ENCODE measurements at places on chromosomes 2 and 18.

- DNase-seq, result no peak
These were observed 85.2 kb upstream of the FN1 start for GRCh38 chr2:215521031-215521430.

DNA sequence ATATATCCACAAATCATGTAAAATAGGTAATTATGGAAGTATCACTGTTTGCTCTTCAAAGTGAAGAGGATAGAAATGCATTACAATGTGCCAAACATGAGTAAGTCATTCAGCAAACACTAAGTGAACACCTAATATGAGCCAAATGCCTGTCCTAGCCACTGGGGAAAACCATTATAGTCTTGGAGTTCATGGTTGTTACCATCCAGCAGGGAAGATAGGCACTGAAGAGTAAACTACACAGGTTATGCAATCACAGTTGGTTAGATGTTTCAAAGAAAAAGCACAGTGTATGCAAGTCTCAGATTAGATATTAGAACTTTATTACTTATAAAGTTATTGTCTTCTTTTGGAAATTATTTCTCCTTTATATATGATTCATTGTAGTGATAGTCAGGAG, 3.9 kb upstream of the SERPINB2 start:
- no peak for DNase-seq

DNA sequence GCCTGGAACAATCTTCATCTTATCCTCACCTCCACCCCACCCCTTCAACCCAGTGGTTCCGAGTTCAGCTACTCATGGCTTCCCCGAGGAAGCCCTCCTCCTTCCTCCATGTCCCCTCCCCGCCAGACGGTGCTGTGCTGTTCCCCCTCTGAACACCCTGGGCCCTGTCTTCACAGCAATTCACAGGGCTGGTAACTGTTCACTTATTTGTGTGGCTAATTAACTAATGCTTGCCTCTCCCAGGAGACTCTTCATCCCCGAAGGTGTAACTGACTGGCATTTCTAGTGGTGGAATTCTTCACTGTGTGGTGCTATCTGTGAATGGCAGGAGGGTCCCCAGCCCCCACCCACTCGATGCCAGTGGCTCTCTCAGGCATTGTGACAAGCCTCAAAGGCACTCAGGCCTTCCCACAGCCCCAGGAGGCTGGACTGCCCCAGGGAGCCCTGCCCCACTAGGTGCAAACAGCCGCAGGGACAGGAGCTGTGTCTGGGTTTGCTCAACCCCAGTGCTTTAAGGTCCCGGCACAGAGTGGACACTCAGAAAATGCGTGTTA, 133.7 kb upstream of the ID2 start:
- DNase-seq, result no peak

- no peak for DNase-seq
These were observed 16.3 kb downstream of the DYSF start for GRCh38 chr2:71469403-71470398.

DNA sequence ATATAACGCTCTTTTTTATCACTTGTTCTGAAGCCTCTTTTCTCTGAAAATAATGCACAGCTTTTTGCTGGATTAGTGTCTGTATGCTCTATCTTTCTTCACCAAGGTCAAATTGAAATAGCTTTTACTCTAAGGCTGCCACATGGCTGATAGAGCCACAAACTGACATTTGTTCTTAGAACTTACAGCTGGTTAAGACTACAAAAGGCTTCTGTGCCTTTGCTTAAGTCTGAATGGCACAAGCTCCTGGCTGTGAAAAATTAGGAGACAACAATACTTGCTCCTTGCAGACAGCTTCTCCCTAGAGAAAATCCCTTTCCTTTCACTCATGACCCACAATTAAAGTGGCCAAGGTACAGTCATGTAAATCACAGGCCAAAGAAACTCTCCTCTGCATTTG, 515.3 kb downstream of the DSC3 start:
- no peak for DNase-seq

- no peak for DNase-seq
These were observed 162.8 kb downstream of the GCA start for GRCh38 chr2:162506706-162507105.

GRCh38 chr2:229521576-229521975, 192.8 kb downstream of the DNER start:
- no peak for DNase-seq

- DNase-seq, result no peak
These were observed 847.6 kb upstream of the CELF4 start for GRCh38 chr18:38413193-38413592.

DNA sequence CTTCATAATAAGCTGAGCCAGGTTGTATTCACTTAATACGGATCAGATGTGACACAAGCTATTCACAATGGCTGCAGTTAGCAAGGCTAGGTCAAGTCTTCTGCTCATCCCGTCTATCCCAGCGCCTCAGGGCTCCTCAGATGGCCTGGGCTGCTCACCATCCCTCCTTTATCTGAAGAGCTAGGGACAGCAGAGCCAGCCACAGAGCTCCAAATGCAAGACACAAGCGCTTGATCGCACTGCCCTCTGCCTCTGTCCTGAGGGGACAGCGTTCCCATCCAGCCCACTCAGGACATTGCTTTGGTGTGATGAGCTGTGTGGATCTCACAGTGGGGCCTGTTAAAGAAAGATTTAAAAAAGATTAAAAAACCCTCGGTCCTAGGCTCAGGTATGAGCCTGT, 254.4 kb upstream of the HS6ST1 start:
- DNase-seq, result no peak

- DNase-seq, result no peak
These were observed 13.5 kb upstream of the CNOT11 start for GRCh38 chr2:101238930-101239759.

DNA sequence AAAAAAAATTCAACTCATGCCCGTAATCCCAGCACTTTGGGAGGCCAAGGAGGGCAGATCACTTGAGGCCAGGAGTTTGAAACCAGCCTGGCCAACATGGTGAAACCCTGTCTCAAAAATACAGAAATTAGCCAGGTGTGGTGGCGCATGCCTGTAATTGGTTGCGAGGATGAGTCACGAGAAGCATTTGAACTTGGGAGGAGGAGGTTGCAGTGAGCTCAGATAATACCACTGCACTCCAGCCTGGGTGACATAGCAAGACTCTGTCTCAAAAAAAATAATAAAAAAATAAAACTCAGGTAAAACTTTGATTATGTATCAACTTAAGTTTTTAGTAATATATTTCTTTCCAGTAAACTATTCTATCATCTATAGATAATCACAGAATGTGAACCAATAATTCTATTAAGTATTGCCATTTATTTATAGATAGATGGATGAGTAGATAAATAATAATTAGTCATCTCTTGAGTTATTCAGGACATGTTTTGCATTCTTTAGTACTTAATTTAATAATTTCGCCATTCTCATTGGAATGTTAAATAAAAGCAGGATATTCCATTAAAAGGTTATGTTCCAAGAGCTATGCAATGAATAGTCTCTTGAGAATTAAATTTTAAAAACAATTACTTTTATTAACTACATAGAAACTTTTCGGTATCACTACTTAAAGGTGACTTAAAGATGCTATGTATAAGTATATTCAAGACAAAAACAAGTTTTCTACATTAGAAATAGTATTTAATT, 48.7 kb downstream of the WDPCP start:
- DNase-seq, result no peak

DNA sequence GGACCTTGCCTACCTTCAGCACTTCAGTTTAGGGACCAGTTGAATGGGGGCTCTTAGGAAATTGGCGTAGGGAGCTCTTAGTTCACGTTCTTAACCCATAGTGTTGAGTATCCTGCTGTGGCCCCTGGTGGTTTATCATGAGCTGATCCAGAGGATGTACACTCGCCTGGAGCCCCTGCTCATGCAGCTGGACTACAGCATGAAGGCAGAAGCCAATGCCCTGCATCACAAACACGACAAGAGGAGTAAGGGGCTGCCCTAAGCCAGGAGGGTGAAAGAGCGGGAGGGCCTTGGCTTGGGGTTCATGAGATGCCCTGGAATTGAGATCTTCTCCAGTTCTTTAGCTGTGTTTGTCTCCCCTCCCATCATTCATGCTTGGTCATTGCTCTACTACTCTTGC, 2.9 kb downstream of the RETREG2 start:
- no peak for DNase-seq

DNA sequence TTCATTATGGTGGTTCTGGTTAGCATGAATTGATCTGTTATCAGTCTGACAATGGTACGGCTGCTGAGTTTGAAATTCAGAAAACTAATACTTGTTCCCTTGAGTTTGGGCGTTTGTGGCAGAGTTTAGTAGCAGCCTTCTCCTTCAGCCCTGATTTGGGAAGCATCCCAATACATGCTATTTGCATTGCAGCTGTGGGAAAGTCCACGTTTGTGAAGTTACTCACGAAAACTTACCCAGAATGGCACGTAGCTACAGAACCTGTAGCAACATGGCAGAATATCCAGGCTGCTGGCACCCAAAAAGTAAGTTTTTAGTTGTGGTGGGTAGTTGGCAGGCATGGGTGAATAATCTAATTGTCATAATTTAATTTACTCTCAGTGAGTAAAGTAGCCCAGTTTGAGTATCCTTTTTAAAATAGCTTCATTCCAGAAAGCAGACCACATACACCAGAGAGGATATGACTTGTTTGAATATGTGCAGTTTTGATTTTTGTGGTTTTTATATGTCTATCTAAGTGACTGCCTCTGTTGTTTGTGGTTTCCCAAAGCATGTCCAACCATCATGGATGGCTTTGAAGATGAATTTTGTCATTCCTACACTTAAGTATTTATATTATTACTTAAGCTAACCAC, 12.2 kb downstream of the DGUOK start:
- DNase-seq, result no peak

- no peak for DNase-seq
These were observed 464.0 kb downstream of the FBXO15 start for GRCh38 chr18:73683409-73684238.

DNA sequence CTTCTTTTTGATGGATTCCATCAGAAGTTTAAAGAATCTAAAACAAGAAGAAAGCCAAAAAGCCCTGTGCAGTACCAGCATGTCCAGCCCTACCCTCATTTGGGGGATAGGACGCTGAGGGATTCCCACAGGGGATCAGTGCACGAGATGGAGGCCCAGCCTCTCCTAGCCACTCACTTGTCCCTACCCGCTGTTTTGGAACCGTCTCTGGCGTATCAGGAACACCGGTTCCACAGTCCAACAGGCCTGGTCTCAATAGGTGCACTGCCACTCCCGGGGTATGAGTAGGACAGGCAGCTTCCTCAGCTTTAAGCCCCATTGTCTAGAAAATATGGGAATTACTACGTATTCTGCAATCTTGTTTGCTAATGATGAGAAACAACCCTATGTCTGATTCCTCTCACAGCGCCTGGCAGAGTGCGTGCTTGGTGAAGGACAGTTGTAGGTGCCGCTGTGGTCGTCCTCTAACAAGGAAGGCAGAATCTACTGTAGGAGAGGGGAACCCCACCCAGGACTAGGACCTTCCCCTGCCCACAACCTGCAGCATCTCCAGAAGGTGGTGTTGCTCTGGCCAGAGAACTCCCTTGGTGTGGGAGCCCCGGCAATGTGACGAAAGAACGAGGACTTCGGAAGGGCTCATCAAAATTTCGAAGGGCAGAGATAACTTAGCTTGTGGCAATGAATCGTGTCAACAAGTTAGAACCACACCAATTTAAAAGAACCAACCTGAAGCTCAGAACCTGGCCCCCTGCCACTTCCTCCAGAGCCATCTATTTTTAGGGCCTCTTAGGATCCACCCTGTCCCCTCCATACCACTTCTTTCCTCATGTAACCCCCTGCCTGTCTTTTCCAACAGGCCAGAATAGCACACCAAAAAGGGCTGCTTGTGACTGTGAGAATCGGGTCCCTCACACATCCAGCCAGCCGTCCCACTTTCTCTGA, 71.7 kb downstream of the POLR1A start:
- peak; percentile 59 for DNase-seq

DNA sequence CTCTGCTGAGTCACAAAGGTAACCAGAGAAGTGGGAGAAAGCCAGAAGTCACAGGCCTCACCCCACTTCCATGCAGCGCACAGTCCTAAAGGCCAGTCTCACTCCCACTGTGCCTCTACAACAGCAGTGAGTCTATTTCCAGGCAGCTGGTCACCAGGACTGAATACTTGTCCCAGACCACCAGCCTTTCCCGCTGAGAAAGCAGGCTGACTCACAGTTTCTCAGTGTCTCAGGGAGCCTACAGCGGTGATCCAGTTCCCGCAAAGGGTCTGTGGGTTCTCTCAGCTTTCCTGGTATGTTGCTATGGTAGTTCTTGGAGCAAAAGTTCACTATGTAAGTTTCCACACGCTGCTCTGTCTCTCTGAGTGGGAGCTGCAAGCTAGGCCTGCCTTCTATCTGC, 622.5 kb downstream of the RNF144A start:
- DNase-seq, result no peak

GRCh38 chr18:77038182-77038858, 94.3 kb downstream of the MBP start:
- DNase-seq, result no peak

GRCh38 chr2:174675615-174676014, 78.0 kb upstream of the WIPF1 start:
- DNase-seq, result no peak

GRCh38 chr18:58241877-58242276, 197.9 kb downstream of the NEDD4L start:
- no peak for DNase-seq

DNA sequence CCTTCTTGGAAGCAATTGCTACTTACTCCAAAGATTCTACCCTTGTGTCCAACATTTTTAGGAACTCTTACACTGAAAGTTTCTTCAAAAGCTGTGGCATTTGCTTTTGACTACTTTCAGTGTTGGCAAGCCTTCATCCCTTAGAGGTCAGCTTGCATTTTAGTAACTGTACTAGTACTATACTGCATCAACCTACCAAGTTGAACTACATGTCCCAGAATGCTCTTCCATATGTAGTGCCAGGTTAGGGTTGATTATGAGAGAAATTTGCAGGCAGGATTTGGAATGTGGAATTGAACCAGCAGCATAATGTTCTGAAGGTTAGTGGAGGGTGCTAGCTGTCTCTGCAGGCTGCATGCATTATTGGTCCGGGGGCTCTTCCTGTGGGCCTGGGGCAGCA, 218.3 kb upstream of the FBXO11 start:
- no peak for DNase-seq

DNA sequence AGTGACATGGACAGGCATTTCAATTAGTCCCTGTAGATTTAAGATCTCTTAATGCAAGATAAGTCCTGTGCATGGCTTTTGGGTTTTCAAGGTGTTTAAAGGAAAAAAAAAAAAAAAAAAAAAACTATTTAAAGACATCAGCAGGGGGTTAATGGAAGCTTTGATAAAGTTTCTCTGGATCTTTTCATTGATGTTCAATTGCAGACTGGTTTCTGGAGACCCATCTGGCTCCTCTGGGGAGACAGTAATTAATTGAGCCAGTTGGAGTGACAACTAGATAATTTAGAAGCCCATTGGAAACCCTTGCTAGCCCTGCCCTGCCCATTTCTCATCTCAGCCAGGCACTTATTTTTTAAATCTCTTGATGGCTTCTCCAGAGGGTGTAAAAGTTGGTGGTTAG, 98.7 kb downstream of the EPHA4 start:
- no peak for DNase-seq

- no peak for DNase-seq
These were observed 9.3 kb downstream of the OTX1 start for GRCh38 chr2:63059793-63060471.

All from posterior cingulate gyrus (tissue), 11 donors.